ENCODE measurements at places on chromosomes 2 and 18. TPM values are rescaled to one million over a fixed set of nuclear protein-coding genes. Genes with fewer than 3 reads are reported as not detected.
A peak's percentile ranks its signal among the peaks of the same experiment; 100 is the strongest.

FKBP1B gene
- 2.6 TPM for total RNA-seq

DNA sequence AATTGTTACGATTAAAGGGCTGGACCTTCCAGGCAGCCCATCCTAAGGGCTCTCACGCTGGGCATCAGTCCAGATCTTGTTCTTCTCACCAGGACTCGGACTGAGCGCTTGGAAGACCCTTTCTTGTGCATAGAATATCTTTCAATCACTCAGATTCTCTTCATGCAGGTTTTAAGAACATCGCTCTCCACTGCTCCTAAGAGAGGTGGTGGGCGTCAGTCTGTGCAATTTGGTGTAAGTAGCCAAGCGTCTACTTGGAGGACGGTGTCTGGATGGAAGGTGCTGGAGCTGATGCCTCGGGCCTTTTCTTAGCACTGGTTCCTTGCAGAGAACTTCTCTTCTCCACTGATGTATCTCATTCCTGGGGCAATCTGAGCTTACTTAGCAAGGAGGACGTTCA is 68.7 kb downstream of the ASB1 start:
- H3K4me1 ChIP-seq, result peaks cover 33% of the 10 kb centered on the region
- H3K4me3 ChIP-seq, result no peak overlapping the region
- DNase-seq, result no peak

DNA sequence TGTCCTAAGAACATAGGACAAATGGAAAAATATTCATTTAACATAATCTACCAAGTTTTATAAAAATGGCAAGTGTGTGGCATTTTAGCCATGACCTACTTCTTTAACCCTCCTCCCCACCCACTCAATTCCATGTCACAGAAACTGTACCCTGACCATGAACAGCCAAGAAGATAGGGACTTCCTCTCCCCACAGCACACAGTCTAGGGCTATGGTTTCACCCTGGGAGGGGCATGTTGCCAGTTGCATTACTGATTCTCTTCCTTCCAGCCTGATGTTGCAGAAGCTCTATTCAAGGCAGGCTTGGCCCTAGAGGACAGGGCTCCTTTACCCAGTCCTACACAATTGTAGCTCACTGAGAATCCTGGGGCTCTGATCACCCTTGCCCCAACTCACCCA is 153.6 kb upstream of the KLF7 start:
- H3K36me3 ChIP-seq, result peaks cover 5% of the 10 kb centered on the region
- DNase-seq, result no peak
- no peaks in the 10 kb centered on the region for H3K4me1 ChIP-seq
- H3K27me3 ChIP-seq, result peaks cover 22% of the 10 kb centered on the region
- no peak overlapping the region for H3K27ac ChIP-seq

GRCh38 chr2:141911485-141912066 is 219.2 kb downstream of the LRP1B start:
- no peak overlapping the region for H3K27ac ChIP-seq
- no peak for DNase-seq
- H3K4me3 ChIP-seq, result no peak overlapping the region
- H3K36me3 ChIP-seq, result no peaks in the 10 kb centered on the region
- H3K27me3 ChIP-seq, result no peaks in the 10 kb centered on the region

DNA sequence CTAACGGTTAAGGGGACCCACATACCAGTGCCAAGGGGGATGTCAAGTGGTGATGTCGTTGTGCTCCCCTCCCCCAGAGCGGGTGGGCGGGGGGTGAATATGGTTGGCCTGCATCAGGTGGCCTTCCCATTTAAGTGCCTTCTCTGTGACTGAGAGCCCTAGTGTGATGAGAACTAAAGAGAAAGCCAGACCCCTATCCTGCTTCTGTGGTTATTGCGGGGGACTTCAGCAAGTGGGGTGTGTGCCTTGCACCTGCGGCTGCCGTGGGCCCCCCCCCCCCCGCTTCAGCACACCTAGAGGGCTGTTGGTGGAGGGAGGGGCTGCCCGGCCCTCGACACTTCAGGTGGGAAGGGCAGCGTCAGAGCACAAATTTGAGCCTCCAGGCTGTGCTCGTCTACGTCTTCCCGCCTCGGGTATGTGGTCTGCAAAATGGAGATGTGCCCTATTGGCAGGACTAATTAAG is 6.1 kb downstream of the CTDSP1 start:
- DNase-seq, result no peak
- H3K27me3 ChIP-seq, result no peaks in the 10 kb centered on the region
- H3K4me1 ChIP-seq, result peaks cover 50% of the 10 kb centered on the region
- H3K27ac ChIP-seq, result peak overlapping the region; percentile 97
- H3K4me3 ChIP-seq, result peak overlapping the region; percentile 83

- no peak overlapping the region for H3K4me3 ChIP-seq
- H3K36me3 ChIP-seq, result no peaks in the 10 kb centered on the region
- peaks cover 21% of the 10 kb centered on the region for H3K27me3 ChIP-seq
- DNase-seq, result no peak
Measured at GRCh38 chr18:49514577-49514976, 27.5 kb upstream of the C18orf32 start.

TFCP2L1 gene
- 0.02 TPM for total RNA-seq

DNA sequence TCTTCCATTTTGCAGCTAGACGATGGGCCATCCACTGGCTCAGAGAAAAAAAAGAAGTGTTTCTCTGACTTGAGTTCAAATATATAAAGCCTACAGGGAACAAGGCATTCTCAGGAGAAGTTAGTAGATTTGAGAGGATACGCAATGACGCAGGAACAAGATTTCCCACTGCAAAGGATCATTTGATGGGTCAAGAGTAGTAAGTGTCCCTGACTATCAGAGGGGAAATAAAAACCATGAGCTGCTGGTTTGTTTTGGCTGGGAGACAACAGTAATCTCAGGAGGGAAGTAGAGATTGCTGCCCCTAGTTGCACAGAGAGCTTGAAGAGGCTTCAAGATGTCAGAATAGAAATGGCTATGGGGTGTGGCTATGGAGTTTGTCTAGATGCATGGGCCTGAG is 22.3 kb upstream of the MYO1B start:
- H3K27me3 ChIP-seq, result no peaks in the 10 kb centered on the region
- no peak for DNase-seq
- H3K4me1 ChIP-seq, result no peaks in the 10 kb centered on the region
- H3K27ac ChIP-seq, result no peak overlapping the region

DNA sequence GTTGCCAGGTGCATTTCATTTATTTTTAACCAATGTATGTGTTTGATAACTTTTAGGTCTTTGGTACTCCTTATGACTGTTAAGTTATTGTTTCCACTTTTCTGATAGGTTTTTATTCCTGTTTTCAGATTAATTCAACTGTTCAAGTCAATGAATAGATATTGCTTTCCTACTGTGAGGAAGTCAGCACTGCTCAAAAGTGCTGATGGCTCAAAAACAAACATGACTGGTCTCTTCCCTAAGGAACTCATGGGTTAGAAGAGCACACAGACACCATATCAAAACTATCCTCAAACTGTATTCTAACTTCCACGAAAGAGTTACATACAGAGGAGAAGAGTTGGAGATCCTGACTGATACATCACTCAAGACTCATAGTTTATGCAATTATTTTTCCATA is 39.9 kb upstream of the REG3G start:
- no peak for DNase-seq
- H3K4me3 ChIP-seq, result no peak overlapping the region
- no peaks in the 10 kb centered on the region for H3K27me3 ChIP-seq
- H3K36me3 ChIP-seq, result no peaks in the 10 kb centered on the region

DNA sequence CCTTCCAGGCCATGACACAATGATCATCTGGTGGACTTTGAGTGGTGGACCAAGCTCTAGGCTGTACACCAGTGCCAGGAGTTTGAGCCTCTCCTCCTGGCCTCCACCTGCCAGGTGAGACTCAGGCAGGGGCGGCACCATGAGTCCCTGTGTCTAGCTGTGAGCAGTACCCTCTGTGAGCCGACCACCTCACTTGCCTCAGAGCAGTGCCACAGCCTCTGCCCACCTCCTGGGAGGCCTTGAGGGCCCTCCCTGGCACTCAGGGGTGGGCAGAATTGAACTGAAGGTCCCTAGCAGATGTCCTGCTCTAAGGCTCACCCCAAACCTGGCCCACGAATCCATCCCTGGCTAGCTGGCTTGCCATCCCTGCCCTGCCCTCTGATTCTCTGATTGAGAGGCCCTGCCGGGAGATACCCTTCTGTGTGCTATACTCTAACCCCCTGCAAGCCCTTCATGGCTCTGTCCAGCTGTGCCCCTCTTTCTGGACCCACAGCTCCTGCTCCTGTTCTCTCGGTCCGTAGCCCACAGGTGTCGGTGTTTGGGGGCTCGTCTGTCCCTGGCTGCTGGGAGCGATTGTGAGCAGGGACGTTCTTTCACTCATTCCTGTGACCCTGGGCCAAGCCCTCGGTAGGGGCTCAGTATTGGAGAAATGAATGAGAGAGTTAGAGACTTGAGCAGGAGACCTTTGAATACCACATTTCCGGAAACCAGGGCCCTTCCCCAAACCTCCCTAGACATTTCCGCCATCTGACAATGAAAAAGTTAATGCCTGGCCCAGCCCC is 70.0 kb downstream of the INHBB start:
- no peak for DNase-seq
- H3K4me3 ChIP-seq, result no peak overlapping the region
- no peak overlapping the region for H3K27ac ChIP-seq
- no peaks in the 10 kb centered on the region for H3K4me1 ChIP-seq
- peaks cover 11% of the 10 kb centered on the region for H3K27me3 ChIP-seq

PAX3 gene
- total RNA-seq, result not detected

ARHGAP28 gene
- total RNA-seq, result not detected

EVA1A gene
- total RNA-seq, result not detected

DNA sequence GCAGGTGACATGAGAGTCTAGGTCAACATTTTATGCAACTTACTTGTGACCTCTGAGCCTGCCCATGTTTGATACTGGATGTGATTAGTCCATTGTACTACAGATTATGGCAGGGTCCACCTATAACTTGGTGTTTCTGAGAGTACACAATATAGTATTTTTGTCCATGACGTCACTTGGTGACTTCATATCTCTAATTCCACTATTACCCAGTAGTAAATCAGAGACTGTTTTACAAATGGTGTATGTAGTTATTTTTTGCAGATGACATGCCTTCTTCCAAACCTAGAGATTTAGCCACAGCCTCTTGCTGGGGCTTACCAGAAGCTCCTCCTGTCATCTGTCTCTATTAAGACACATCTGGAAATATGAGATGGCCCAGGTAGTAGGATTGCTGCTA is 24.6 kb upstream of the TMX3 start:
- no peak for DNase-seq
- peaks cover 4% of the 10 kb centered on the region for H3K36me3 ChIP-seq
- H3K4me3 ChIP-seq, result no peak overlapping the region
- peaks cover 4% of the 10 kb centered on the region for H3K4me1 ChIP-seq
- H3K27me3 ChIP-seq, result peaks cover 9% of the 10 kb centered on the region

GRCh38 chr18:37676276-37676675 is 110.7 kb upstream of the CELF4 start:
- no peak overlapping the region for H3K27ac ChIP-seq
- no peak for DNase-seq
- H3K4me3 ChIP-seq, result no peak overlapping the region
- no peaks in the 10 kb centered on the region for H3K36me3 ChIP-seq
- H3K4me1 ChIP-seq, result no peaks in the 10 kb centered on the region
- no peaks in the 10 kb centered on the region for H3K27me3 ChIP-seq

DNA sequence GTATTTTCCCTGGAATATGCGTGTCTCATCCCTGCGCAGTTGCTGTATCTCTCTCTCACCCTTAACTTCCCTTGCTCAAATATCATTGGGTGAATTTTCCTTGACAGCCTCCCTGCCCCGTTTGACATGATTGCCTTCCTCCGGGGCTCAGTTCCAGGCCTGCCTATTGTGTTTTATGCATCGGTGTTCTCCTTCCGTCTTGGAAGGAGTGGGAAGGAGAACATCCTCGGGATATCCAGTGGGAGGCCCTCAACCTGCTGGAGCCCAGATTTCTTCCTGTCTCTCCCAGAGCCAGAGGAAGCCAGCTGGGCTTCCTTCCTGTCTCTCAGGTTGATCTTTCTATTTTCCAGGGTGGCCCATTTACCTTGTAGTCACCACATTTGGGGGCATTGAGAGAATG is 434.7 kb upstream of the HS6ST1 start:
- no peak for DNase-seq
- H3K36me3 ChIP-seq, result peaks cover 5% of the 10 kb centered on the region
- no peak overlapping the region for H3K27ac ChIP-seq
- no peak overlapping the region for H3K4me3 ChIP-seq

- peaks cover 14% of the 10 kb centered on the region for H3K4me1 ChIP-seq
- H3K27ac ChIP-seq, result no peak overlapping the region
Measured at GRCh38 chr2:39516347-39517101, 79.4 kb upstream of the MAP4K3 start.

PCARE gene
- not detected for total RNA-seq

IFIH1 gene
- 56.0 TPM for total RNA-seq

DNA sequence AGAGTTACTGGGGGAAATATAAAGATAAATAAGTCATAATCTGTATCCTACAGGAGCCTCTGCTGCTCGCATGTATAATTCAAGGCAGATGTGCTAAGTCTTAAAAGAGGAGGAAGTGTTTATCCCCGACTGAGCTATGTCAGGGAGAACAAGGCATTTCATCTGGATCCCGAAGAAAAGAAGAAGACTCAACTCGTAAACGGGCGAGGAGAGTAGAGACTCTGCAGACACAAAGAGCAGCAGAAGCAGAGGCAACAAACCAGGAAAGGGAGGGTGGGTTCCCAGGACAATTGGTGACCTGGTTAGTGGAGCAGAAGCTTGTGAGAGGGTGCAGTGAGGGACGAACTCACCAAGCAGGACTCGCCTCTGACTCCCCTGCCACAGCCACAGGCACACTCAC is 368.6 kb downstream of the EIPR1 start:
- H3K27ac ChIP-seq, result no peak overlapping the region
- H3K27me3 ChIP-seq, result peaks cover 32% of the 10 kb centered on the region
- no peaks in the 10 kb centered on the region for H3K36me3 ChIP-seq
- no peak for DNase-seq
- no peak overlapping the region for H3K4me3 ChIP-seq

ATP6V1C2 gene
- not detected for total RNA-seq

DNA sequence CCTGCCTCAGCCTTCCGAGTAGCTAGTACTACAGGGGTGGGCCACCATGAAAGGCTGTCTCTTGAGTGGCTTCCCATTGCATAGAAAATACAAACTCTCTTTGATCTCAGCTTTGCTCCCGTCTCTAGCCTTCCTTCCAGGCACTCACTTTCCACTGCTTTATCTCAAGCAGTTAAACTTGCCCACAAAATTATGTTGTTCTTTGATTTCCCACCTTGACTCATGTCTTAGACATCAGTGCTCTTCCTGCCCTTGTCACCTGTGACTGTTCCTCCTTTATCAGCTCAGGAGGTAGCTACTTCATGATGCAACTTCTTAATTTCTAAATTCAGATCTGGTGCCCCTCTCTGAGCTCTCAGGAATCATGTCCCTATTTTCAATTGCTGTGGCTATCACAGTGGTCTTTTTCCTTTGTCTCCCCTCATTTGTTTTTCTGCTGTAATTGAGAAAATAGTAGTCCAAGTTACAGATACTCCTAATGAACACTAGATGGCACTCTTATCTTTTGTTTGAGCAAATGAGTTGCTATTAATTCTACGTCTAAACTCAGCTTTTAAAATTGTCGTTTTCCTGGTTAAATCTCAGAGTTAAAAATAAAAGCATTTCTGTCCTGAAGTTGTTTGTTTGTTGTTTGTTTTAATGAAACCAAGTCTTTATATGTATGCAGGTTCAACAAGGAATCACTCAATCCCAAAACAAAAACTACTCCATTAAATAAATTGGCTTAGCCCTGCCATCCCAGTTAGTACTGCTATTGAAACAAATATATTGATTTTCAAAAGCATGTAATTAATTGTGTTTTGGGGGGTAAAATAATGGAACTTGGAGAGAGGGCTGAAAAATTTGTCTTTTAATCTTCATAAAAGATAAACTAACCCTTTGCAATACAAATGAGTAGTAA is 46.9 kb upstream of the GREB1L start:
- peaks cover 2% of the 10 kb centered on the region for H3K36me3 ChIP-seq
- H3K27ac ChIP-seq, result no peak overlapping the region

CRYGD gene
- not detected for total RNA-seq
